ENCODE measurements at places on chromosomes 11 and 22.

GRCh38 chr11:9301720-9302119, 12.7 kb downstream of the TMEM41B start:
- peak; percentile 25 for DNase-seq

DNA sequence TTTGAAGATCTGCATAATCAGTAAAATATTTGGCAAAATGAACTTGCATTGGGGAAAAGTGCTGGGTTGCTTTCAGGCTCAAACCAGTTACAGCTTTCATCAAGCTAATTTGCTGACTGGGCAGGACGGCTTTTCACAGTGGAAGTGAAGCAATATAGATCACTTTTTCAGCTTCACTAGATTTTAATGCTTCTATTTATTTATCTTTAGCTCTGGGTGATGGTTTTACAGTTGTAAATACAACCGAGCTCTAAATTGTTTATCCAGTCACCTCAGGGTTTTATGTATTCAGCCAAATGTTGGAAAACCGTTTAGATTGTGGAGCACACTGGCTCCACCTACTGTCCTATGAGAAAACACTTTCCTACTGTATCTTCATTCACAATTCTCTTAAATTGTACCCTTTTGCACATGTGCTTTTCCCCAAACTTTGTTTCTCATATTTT, 58.2 kb downstream of the ACER3 start:
- DNase-seq: peak; percentile 39

DNA sequence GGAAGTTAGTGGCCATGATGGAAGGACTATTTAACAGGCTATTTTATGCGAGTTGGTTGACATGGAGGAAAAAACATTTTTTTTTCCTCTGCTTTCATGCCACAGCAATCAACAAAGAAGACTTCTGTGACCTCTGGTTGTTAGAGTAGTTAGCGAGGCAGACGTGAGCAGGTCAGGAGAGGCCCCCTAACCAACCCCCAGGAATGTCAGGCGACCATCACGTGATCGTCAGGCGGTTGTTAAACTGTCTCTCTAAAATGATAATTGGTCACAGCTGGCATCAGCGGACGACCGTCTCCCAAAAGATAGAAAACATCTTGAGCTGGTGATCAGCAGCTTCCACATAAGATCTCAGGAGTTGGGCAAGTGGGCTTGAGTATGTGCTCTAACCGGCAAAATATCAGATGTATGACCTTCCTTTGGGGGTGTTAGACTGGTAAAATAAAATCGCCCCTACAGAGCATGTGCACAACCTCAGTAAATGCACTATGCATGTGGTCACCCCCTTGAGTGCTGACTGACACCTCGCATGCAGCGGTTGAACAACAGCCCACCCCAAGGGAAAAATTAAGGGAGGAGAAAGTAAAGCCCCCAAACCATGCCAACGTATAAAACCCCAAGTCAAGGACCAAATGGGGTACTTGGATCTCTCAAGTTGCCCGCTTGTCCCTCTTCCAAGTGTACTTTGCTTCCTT, 20.9 kb upstream of the NARS2 start:
- DNase-seq: no peak

DNA sequence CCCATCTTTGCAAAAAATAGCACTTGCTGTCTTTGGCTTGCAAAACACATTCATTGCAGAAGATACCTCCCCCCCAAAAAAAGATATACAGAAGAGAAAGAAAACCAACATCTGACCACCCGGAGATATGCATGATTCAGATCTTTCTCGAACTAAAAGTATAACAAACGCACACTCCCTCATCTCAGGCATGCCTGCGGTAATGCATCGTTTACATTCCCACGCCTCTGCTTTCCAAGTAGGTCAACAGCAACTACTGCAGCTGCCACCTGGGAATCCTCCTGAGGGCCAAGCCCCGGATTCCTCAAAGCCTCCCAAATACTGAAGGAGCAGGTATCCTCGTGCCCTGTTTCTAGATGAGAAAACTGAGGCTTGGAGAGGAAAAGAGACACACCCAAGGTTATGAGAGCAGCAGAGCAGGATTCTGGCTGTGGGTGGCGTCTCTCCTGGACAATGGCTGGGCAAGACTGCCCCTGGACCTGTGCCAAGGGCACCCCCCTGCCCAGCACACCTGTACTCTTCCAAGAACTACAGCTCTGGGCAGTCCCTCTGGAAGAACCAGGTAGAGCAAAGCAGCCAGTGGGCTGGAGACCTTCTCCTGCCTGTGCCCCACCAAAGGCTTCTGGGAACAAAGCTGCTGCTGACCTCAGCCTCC, 38.1 kb downstream of the NUP50 start:
- peak; percentile 97 for DNase-seq

- DNase-seq: peak; percentile 65
These were observed 17.4 kb downstream of the CEP164 start for GRCh38 chr11:117345039-117345438.

GRCh38 chr11:32758291-32758690, 36.2 kb downstream of the CCDC73 start:
- DNase-seq: no peak

GRCh38 chr11:17328871-17329494, 22.6 kb upstream of the NCR3LG1 start:
- no peak for DNase-seq

DNA sequence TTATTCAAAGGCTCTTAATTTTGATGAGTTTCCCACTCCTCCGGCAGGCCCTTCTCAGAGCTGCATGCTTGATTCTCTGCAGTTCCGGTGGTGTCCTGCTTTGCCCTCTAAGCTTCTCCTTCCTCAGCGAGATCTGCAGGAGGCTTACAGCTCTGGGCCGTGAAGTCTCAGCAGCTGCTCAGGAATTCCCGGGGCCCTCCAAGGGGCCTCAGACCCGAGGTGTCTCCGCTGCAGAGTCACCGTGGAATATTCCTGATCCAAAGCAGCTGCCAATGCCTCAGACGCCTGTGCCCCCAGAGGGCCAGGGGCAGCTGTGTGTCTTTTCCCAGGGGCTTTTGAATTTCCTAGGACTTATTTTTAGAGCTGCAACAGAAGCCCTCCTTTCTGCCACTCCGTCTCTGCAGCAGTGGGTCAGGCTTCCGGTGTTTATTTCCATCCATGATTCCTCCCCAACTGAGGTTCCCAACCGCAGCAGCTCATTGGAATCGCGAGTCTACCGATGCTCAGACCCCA, 37.2 kb downstream of the RPS6KA4 start:
- DNase-seq: peak; percentile 77

Data from osteoblast (primary cell).